Fibroblast of lung (primary cell): ENCODE measurements at places on chromosomes 12 and 14. TPM values are rescaled to one million over a fixed set of nuclear protein-coding genes. Genes with fewer than 3 reads are reported as not detected.

DNA sequence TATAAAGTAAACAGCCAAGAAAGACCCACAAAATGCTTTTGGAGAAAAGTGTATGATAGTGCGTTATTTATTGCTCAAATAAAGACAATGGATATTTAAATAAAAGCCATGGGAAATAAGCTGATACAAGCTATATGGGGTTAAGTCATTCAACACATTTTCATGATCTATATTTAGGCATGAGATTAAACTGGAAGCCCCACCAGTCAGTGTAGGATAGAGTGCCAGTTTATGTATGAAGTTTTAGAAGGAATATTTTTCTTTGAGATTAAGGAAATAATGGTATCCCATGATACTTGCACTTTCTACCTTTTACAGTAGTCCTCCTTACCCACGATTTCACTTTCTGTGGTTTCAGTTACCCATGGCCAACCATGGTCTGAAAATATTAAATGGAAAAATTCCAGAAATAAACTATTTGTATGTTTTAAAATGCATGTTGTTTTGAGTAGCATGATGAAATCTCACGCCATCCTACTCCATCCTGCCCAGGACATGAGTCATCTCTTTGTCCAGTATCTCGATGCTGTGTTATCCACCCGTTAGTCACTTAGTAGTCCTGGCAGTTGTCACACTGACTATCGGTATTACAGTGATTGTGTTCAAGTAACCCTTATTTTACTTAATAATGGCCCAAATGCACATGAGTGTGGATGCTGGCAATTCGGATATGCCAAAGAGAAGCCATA lies 22.3 kb downstream of the SYT1 start:
- H3K4me1 ChIP-seq = no peaks in the 10 kb centered on the region
- no peak overlapping the region for H3K4me3 ChIP-seq
- no peaks in the 10 kb centered on the region for H3K27me3 ChIP-seq
- no peaks in the 10 kb centered on the region for H3K36me3 ChIP-seq
- peak; percentile 96 for DNase-seq

GRCh38 chr14:35430459-35431199 lies 26.1 kb upstream of the NFKBIA start:
- no peaks in the 10 kb centered on the region for H3K36me3 ChIP-seq
- no peak overlapping the region for H3K4me3 ChIP-seq
- no peaks in the 10 kb centered on the region for H3K27me3 ChIP-seq
- H3K27ac ChIP-seq = no peak overlapping the region
- no peak for DNase-seq

- no peaks in the 10 kb centered on the region for H3K27me3 ChIP-seq
- H3K4me1 ChIP-seq = peaks cover 3% of the 10 kb centered on the region
- no peaks in the 10 kb centered on the region for H3K36me3 ChIP-seq
- no peak overlapping the region for H3K27ac ChIP-seq
Measured at GRCh38 chr12:69000074-69000473, 67.1 kb upstream of the CPM start.

DNA sequence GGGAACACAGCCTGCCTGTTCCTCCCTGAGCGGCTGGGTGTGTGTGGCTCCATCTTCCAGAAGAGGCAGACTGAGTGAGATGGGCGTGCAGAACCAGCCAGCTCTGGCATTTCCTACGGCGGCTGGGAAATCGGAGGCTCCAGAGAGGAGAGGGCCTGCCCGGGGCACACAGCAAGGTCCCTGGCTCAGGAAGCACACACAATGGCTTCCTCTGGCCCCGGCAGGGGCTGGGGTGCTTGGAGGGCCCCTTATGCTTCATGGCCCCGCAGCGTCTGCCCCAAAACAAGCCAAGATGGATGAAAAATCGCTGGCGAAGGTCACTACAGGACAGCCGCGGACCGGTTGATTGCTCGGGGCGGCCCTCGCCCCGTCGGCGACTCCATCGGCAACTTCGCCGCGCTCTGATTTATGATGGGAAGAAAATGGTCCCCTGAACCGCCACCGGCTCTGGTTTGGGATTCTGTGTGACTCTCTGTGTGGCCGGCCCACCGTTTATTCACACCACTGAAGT lies 191.5 kb upstream of the C14orf180 start:
- H3K4me1 ChIP-seq = no peaks in the 10 kb centered on the region
- no peak for DNase-seq
- no peak overlapping the region for H3K4me3 ChIP-seq
- H3K36me3 ChIP-seq = no peaks in the 10 kb centered on the region
- no peak overlapping the region for H3K27ac ChIP-seq
- no peaks in the 10 kb centered on the region for H3K27me3 ChIP-seq

GRCh38 chr12:48681399-48681709 lies 684 bp downstream of the KANSL2 start:
- H3K27ac ChIP-seq = peak overlapping the region; percentile 94
- H3K4me1 ChIP-seq = peaks cover 7% of the 10 kb centered on the region
- no peaks in the 10 kb centered on the region for H3K27me3 ChIP-seq
- peak; percentile 23 for DNase-seq

- H3K4me1 ChIP-seq = no peaks in the 10 kb centered on the region
- H3K27ac ChIP-seq = no peak overlapping the region
- no peaks in the 10 kb centered on the region for H3K36me3 ChIP-seq
- H3K27me3 ChIP-seq = no peaks in the 10 kb centered on the region
- no peak overlapping the region for H3K4me3 ChIP-seq
- DNase-seq = no peak
Measured at GRCh38 chr12:102781117-102781516, 135.9 kb downstream of the PAH start.

- no peaks in the 10 kb centered on the region for H3K27me3 ChIP-seq
- H3K4me3 ChIP-seq = no peak overlapping the region
- DNase-seq = no peak
- no peaks in the 10 kb centered on the region for H3K36me3 ChIP-seq
Measured at GRCh38 chr12:132485619-132486018, 4.3 kb upstream of the FBRSL1 start.

DNA sequence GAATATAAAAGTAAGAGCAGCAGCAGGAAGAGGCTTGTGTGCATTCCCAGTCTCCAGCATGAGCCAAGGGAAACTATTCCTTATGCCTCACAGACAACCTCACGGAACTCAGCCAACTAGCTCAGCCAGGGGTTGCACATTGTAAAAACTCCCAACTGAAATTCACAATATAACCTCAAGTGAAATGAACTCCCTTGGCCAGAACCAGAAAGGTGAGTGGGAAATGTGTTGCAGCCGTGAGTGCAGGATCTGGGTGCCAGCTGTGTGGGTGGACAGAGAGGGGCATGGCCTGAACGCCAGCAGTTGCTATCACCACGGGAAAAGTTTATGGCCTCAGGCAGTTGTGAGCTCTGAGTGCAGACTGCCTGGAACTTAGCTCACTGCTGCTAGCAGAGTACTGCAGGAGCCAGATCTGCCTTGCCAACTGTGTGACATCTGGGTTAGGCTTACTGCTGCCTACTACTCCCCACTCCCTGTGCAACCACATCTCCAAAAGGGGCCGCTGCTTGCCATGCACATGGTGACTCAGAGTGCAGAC lies 2.3 kb upstream of the CLEC1A start:
- H3K4me1 ChIP-seq = no peaks in the 10 kb centered on the region
- H3K27ac ChIP-seq = no peak overlapping the region
- DNase-seq = peak; percentile 45
- no peaks in the 10 kb centered on the region for H3K36me3 ChIP-seq
- H3K27me3 ChIP-seq = no peaks in the 10 kb centered on the region

DNA sequence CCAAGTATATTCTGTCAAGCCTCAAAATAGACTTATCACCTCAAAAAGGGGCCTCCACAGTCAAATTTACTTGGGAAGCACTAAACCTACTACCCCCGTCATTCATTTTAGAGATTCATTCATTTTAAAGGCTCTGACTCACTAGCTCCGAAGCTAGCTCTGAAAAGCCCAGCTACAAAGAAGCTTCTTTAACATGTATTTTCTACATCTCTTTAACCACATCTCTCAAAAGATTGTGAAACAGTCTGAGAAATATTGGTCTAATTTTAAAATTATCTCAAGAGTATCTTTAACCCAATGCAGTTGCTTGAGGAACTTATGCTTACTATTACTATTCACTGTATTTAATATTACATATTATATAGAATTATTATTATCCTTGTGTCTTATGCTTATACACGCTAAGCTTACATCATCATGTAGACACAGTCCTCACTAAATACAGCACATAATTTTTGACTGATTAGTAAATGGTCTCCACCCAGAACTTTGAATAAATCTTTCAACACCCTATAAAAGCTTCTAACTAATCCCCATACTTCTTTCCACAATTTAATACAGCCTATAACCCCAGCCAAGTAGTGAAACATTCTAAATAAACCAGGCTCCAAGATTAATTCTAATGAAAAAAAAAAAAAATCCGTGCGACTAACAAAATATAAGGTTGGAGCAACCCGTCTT lies 7.8 kb downstream of the NT5DC3 start:
- no peaks in the 10 kb centered on the region for H3K36me3 ChIP-seq
- DNase-seq = peak; percentile 36
- H3K4me1 ChIP-seq = no peaks in the 10 kb centered on the region
- no peak overlapping the region for H3K4me3 ChIP-seq
- no peak overlapping the region for H3K27ac ChIP-seq

The GPR162 gene
- 3.3 and 5.6 TPM in 2 replicates for polyA plus RNA-seq

The DHRS2 gene
- polyA plus RNA-seq = 0.02 and 0.08 TPM in 2 replicates
